ENCODE measurements at places on chromosomes 11 and 22.

GRCh38 chr22:30866216-30866615 is 102.4 kb downstream of the MORC2 start:
- no peaks in the 10 kb centered on the region for H3K36me3 ChIP-seq
- no peak overlapping the region for H3K4me3 ChIP-seq
- no peak for DNase-seq
- peaks cover 4% of the 10 kb centered on the region for H3K4me1 ChIP-seq

DNA sequence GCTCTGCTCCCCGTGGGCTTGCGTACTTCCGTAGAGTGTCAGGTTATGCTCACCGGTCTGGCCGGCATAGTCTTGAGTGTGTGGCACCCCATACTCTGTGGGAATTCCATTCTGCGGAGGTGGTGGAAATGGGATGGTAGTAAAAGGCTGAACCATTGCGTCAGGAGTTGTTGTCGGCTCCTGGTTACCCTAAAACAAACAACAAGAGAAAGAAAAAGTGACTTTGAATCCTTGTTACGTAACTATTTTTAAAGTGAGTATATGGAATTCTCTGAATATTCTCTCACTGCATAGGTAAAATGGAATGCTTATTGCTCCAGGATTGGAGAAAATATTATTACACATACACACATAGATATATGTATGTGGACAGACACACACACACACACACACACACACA is 92.1 kb downstream of the APOL5 start:
- no peak overlapping the region for H3K4me3 ChIP-seq
- H3K27ac ChIP-seq: no peak overlapping the region
- no peaks in the 10 kb centered on the region for H3K27me3 ChIP-seq
- no peaks in the 10 kb centered on the region for H3K4me1 ChIP-seq

- H3K4me1 ChIP-seq: no peaks in the 10 kb centered on the region
- no peak for DNase-seq
- H3K36me3 ChIP-seq: no peaks in the 10 kb centered on the region
- no peaks in the 10 kb centered on the region for H3K27me3 ChIP-seq
- H3K27ac ChIP-seq: no peak overlapping the region
Observed at GRCh38 chr11:97279341-97279740, 889.5 kb downstream of the JRKL start.

GRCh38 chr22:24327832-24328231 is 57.2 kb downstream of the SPECC1L start:
- H3K4me1 ChIP-seq: peaks cover 32% of the 10 kb centered on the region
- DNase-seq: no peak

- H3K4me3 ChIP-seq: no peak overlapping the region
- peaks cover 7% of the 10 kb centered on the region for H3K4me1 ChIP-seq
- H3K27me3 ChIP-seq: no peaks in the 10 kb centered on the region
- no peak for DNase-seq
- H3K36me3 ChIP-seq: no peaks in the 10 kb centered on the region
Observed at GRCh38 chr11:105004021-105004420, 18.9 kb downstream of the CASP5 start.
